CD4-positive, alpha-beta T cell treated with Interleukin-12 subunit alpha and Interleukin-12 subunit beta, for 1 hour (primary cell): ENCODE measurements at places on chromosomes 16 and 17.

DNA sequence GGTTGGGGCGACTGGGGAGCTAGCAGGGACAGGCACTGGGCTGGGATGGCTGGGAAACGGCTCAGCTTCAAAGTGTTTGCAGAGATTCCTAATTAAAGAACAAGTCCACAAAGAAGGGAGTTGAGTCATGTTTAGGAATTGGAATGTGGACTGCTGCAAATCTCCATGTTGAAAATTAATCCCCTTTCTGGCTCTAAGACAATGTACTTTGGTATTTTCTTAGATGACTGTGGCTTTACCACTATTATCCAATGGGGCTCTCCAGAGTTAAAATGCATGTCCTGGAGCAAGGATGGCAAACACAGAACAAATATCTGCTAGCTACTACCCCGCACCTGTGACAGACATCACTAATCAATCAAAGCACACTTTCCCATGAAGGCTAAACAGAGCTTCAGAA lies 22.2 kb upstream of the WSCD1 start:
- DNase-seq = no peak

- peak; percentile 84 for DNase-seq
Observed at GRCh38 chr16:29806099-29806579, at the start of gene MAZ. MAZ (plus strand) TSS chr16:29806529; CDS start chr16:29806702, 173 bp downstream.

- no peak for DNase-seq
Observed at GRCh38 chr17:48213797-48214196, 106.2 kb downstream of the SNX11 start.

DNA sequence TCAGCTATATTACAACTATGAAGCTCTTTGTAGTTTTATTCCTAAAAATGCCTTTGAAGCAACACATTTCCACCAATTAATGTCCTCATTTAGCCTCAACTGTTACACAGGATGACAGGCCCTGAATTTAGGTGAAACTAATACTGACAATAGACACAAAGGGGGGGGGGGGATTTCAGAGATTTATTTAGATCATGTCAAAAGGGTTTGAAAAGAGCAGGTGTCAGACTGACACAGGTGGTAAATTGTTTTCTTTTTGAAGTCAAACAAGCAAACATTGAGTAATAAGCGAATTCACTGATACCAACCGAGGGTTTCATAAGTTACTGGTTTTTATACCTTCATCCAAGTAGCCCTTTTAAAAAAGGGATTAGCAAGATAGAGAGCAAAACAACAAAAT lies 40.8 kb downstream of the KANSL1 start:
- no peak for DNase-seq

GRCh38 chr16:23960081-23960885 lies 124.5 kb downstream of the PRKCB start:
- no peak for DNase-seq

- peak; percentile 11 for DNase-seq
Observed at GRCh38 chr17:37770631-37771518, 26.0 kb upstream of the HNF1B start.

GRCh38 chr17:71260366-71260940 lies 860.4 kb upstream of the SOX9 start:
- no peak for DNase-seq

DNA sequence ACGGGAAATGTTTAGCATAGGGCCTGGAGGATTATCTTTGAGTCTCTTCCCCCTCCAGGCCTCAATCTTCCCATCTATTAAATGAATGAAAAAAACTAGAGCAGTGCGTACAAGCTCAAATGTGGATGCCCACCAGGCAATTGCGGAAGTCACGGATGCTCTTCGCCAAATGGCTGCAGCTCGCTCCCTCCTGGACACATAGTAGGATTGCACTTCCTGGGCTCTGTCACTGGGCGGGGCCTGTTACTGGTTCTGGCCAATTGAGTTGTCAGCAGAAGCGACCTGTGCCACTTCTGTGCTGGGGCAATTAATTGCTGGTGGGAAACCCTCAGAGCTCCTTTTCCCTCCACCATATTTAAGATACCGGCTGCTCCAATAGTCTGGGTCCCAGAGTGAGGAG lies 168.2 kb upstream of the IRX6 start:
- DNase-seq = no peak

GRCh38 chr17:35743626-35744328 lies 9.3 kb downstream of the GAS2L2 start:
- no peak for DNase-seq

- DNase-seq = no peak
Observed at GRCh38 chr17:15341385-15341849, at the start of gene TEKT3. TEKT3 (minus strand) TSS chr17:15341597; CDS start chr17:15331585, 10,012 bp downstream.

GRCh38 chr17:80101946-80102663 lies 724 bp downstream of the GAA start:
- no peak for DNase-seq

DNA sequence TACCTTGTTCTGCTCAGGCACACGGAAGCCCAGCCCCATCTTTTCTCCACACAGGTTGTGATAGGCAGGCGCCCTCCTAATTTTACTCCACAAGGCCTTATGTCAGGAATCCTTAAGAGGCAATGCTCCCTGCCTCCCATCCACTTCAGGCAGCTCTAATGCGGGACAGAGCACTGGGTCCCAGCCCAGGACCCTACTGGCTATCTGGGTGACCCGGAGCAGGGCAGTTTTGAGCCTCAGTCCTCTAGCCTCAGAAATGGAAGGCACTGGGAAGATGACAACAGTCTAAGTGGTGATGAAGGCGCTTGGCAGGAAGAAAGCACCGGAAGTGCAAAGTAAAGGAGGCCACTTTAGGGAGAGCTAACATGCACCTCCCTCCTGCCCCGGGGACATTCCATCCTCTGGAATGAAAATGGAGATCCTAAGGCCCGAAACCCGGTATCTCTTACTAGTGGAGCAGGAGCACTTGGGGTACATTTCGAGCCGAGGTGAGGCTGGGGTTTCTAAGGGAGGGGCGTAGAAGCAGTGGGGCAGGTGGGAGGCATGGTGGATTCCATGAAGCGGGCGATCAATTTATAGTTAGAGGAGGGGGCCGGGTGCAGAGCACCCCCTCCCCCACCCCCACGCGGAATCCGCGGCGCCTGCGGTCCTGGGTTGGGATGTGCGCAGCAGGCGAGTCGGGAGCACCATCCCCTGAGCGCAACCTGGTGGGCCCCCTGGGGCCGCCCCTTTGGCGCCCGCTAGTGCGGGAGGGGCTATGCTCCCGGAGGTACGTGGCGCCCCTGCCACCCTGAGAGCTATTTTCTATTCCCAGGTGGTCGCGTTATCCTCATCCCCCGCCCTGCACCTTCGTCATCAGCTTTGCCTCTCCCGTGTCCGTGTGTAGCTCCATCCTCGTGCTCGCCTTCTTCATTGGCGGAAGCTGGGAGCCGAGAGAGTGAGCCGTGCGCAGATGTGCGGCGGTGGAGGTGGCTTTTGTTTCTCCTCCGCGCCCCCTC lies 4.9 kb downstream of the MT1F start:
- peak; percentile 30 for DNase-seq

DNA sequence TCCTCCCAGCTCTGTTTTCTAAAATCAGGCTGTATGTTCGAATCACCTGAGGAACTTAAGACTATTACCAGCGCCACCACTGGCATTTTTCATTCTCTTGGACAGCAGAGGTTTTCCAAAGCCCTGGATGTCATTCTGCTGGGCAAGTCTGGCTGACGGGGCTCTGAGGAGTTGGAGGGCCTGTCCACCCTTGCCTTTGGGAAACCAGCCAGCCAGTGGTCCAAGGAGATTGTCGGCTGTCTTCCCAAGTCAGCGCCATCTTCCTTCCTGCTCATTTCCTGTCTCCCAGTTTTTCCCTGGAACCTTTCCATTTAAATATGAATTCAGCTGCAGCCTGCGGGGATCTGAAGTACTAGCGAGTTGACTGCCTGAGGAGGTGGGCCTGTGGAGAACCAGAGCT lies 258.3 kb downstream of the PRKCA start:
- no peak for DNase-seq

GRCh38 chr16:11309895-11310633 lies 28.9 kb upstream of the PRM1 start:
- no peak for DNase-seq

DNA sequence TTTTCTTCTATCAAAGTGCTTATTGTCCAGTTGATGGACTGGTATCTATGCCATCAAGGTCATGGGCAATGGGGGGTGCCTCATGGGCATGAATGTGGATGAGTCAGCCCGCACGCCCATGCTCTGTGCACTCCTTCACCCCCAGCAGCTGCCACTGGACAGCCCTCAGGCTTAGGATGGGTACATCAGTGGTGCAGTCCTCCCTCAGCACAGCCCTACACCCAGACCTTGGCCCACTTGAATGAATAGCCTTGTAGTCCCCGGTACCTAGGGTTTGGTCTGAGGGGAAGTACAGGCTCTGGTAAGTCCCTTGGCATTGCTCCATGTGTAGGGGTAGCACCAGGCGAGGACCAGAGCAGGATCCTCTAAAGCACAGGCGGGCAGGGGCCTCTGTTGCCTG lies 10.4 kb upstream of the GNA13 start:
- DNase-seq = no peak

- no peak for DNase-seq
Observed at GRCh38 chr17:74670329-74670728, 42.4 kb downstream of the CD300LF start.

DNA sequence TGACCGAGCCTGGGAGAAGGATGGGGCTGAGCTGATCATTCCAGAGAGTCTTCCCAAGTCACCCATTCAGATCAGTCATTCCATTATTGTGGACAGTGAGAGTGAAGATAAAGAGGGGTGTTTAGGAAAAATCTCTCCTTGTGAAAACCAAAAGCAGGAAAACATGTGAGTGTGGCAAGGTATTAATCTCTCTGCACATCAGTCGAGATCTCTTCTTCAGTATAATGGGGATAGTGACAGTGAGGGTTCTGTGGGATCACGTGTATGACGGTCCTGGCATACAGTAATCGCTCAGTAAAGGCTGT lies 35.4 kb downstream of the CHD9 start:
- DNase-seq = no peak

GRCh38 chr17:67993998-67994361 lies 2.3 kb downstream of the C17orf58 start:
- DNase-seq = no peak

DNA sequence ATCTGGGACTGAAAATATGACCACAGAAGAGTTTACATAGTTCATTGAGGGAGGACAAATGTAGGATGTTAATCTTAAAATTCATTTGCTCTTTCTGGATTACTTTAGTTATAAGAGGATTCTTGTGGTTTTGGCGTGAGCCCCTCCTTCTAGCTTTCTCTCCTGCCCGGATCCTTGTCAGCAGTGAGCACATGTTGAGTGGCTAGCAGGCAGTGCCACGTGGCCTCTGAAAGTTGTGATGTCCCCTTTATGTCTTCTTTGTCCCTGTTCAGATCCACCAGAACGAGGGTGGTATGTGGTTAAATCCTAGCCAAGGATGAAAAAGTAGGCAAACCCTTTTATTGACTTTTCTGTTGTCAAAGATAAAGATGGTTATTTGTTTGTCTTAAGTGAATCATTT lies 83.8 kb downstream of the GNAO1 start:
- no peak for DNase-seq

DNA sequence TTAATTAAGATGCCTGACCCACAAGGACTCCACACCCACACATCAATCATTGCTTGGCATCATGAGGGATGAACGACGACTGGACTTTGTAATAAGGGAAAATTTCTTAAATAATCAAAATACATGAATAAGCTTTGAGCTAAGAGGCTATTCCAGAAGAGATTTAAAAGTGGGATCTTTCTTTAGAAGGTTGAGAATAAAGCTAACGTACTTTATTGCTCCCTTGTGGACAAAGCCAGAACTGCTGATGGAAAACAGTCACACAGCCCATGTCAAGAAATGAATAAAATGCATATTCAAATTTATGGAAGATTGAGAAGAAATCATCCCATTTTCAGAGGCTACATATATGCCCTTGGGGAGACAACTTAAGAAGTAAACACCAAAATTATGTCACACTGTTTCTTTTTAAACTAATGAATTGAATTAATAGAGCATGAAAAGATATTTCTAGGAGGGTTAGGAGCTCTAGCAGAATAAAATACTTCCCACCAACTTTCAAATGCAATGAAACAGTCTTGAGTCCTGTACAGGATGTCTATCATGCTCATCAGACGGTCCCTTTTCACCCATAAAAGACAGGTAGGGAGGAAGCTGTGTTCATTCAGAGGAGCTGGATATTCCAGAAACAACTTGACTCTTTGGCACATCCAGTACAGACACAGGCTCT lies 60.2 kb upstream of the PHOSPHO1 start:
- peak; percentile 28 for DNase-seq

DNA sequence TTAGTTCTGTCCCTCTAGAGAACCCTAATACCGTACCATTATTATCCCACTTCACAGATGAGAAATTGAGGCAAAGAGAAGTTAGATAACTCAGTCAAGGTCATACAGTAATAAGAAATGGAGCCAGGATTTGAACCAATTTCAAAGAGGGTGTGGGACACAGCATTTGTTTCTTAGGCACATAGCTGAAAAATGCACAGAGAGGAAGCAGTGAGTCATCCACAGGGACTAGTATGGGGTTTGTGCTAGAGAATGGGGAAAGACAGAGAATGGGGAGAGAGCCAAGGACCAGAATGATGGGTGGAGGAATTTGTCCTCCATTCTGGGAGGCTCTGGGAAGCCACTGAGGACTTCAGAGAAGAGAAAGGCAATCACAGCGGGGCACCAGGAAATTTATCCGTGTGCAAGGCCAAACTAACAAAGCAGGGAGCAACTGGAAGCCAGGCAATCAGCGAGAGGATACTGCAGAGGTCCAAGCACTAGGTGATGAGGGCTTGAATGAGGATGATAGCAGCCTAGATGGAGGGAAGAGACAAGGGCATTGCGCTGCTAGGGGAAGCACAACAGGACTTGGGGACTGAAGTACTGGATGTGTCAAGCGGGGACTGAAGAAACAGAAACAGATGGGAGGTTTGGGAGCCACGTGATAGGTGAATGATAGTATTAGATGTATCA lies 78.1 kb upstream of the ZFHX3 start:
- DNase-seq = no peak

GRCh38 chr16:8963010-8963820 lies 491 bp downstream of the USP7 start:
- DNase-seq = no peak

GRCh38 chr16:11673091-11674000 lies 5.1 kb downstream of the SNN start:
- no peak for DNase-seq

DNA sequence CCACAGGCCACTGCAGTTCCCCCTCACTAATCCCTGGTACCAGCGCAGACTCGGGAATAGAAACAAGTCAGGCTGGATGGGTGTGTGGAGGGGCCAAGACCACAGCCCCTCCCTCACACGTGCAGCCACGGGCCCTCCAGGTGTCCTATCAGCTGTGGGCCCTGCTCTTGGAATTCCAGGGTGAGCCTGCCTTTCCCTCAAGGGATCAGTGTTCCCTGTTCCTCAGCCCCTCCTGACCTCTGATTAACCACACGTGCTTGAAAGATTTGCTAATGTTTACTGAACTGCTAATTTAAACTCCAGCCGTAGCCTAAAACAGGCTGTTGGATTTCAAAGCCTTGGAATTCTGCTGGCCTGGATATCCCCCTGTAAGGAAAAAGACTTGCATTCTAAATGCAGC lies 146.4 kb downstream of the SOCS1 start:
- no peak for DNase-seq

GRCh38 chr17:29115961-29116803 lies 64.0 kb downstream of the MYO18A start:
- DNase-seq = peak; percentile 38

GRCh38 chr17:77526259-77526711 lies 385.5 kb downstream of the SEC14L1 start:
- no peak for DNase-seq

GRCh38 chr16:58299757-58300349 lies 5.0 kb upstream of the PRSS54 start:
- no peak for DNase-seq

- DNase-seq = no peak
Observed at GRCh38 chr16:67304020-67304419, 22.5 kb downstream of the KCTD19 start.

GRCh38 chr16:974001-974601 lies 3.3 kb upstream of the LMF1 start:
- no peak for DNase-seq
